ENCODE measurements at places on chromosomes 16 and 17. TPM values are rescaled to one million over a fixed set of nuclear protein-coding genes. Genes with fewer than 3 reads are reported as not detected.

DNA sequence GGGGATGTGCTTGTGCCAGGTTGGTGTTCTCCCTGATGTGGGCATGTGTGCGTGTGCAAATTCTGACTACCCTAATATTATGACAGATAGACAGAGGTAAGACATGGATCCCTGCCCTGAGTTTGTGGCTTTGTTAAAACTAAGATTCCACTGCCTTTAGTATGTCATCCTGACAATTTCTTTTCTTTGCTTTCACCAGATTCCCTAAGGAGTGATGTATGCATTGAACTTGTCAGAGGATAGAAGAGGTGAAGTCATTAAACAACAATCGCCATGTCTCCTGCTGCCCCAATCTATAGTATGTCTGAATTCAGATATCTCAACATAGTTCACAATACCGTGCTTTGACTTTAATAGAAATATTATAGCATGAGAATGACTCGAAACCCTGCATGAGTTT lies 137.1 kb upstream of the ELAC2 start:
- no peak for DNase-seq

DNA sequence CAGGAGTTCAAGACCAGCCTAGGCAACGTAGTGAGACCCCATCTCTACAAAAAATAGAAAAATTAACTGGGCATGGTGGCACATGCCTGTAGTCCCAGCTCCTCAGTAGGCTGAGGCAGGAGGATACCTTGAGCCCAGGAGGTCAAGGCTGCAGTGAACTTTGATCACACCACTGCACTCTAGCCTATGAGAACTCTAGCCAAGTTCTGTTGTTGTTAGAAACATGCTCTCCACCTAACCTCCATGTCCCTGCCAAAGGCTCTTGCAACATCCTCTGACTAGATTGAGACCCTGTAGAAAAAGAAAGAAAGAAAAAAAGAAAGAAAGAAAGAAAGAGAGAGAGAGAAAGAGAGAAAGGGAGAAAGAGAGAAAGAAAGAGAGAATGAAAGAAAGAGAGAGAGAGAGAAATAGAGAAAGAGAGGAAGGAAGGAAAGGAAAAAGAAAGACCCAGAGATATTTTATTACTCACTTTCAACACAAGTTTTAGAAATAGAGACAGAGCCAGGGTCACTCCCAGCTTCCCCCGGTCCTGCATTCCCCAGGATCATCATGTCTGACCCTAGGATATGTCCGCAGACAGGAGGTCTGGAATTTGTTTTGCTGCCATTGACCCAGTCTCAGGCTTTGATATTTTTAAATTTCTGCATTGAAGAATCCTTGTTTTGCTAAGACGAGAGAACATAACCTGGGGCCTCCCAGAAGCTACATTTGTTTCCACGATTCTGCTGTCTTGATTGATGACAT lies 376.5 kb upstream of the CDH5 start:
- DNase-seq, result no peak

The KRT33B gene
- total RNA-seq, result not detected

DNA sequence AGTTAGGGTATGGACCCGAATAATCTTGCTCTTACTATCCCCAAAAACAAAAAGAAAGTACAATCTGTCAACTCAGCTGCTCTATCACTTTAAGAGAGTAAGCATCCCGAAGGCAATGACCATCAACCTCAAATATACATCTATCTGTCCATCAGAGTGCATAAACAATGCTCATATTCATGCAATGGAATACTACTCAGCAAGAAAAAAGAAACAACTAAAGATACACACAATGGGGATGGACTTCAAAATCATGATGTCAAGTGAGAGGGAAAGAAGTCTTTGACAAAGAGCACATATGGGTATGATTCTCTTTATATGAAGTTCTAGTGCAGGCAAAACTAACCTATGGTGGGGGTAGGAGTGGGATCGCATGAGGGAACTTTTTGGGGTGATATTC lies 9.5 kb downstream of the MYO18A start:
- DNase-seq, result no peak

DNA sequence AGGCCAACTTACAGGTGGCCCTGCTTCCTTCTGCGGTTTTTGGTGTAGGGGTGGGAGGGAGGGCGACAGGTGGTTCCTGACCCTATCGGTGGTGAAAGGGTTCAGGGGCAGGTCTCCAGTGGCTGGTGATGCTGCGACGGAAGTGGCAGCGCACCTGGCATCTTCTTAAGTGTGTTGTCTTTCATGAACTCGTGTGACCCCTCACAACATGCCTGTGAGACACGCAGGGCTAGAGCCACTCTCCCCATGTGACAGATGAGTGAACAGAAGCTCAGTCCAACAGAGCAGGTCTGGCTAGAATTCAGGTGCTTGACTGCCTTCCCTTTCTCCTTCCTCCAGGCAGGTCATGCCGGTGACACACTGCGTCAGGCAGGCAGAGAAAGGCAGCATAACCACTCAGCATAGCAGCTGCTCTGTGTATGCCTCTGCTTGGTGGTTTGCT lies 8.0 kb downstream of the TNFAIP1 start:
- DNase-seq, result no peak

The GCGR gene
- 9.3 TPM for total RNA-seq

DNA sequence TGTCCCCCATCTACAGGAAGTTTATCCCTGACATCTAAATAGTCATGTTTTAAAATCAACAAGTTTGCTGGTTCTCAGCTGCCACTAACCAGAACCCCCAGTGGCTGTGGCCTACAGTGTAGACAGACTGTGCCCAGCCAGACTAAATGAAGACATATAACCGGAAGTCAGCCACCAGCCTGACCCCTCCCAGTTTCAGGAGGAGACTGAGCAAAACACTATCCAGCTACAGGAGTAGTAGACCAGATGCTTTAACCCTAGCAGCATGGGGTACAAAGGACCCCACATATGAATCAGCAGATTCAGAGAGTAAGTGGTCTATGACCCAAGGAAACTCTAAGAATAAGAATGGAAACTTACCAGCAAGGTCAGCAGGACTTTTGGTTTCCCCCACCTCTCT lies 83.4 kb downstream of the HIC1 start:
- no peak for DNase-seq

DNA sequence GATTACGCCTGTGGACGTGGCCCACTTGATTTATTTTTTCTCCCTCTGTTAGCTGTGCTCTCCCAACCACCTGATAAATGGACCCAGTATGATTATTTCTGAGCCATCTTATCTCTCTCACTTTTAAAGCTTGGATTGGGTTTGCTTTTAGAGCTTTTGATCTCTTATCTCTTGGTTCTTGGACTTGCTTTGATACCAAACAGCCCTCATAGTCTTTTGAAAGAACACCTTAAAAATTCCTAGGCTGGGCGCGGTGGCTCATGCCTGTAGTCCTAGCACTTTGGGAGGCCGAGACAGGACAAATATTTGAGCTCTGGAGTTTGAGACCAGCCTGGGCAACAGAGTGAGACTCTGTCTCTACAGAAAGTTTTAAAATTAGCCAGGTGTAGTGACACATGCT lies 25.8 kb downstream of the SMTNL2 start:
- no peak for DNase-seq

The WDR45B gene
- 65.4 TPM for total RNA-seq

- peak; percentile 73 for DNase-seq
Measured at GRCh38 chr16:53509906-53510703, 7.1 kb upstream of the AKTIP start.

- no peak for DNase-seq
Measured at GRCh38 chr17:82566129-82566960, 46.8 kb downstream of the FOXK2 start.

The RHBDL1 gene
- total RNA-seq, result 0.88 TPM

DNA sequence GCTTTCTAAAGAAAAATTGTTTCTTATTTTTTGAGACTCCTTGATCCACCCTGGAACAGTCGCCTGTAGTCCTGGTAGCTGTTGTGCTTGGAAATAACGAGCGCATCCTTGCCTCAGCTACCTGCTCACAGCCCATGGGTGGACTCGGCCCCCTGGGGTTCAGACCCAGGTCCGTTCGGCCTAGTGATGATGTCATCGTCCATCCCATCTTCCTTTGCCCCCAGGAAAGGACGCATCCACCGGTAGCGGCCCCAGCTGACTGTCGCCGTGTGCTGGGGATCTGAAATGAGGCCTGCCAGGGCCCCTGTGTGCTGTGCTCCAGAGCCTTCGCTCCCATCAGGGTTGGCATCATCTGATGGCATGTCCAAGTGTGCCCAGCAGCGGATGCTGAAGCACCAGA lies 12.0 kb upstream of the CACNG1 start:
- DNase-seq, result no peak

DNA sequence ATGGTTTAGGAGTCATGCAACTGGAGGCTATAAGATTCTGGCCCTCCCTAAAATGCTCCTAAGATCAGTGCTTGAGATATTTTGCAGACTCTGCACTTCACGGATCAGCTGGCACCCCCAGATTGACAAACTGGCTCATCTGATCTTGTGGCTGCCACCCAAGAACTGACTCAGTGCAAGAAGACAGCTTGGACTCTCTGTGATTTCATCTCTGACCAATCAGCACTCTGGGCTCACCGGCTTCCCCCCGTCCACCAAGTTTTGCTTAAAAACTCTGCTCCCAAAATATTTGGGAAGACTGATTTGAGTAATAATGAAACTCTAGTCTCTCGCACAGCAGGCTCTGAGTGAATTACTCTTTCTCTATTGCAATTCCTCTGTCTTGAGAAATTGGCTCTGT lies 26.3 kb upstream of the CCL2 start:
- DNase-seq, result no peak

- DNase-seq, result no peak
Measured at GRCh38 chr17:48644159-48644558, 18.0 kb upstream of the HOXB9 start.

DNA sequence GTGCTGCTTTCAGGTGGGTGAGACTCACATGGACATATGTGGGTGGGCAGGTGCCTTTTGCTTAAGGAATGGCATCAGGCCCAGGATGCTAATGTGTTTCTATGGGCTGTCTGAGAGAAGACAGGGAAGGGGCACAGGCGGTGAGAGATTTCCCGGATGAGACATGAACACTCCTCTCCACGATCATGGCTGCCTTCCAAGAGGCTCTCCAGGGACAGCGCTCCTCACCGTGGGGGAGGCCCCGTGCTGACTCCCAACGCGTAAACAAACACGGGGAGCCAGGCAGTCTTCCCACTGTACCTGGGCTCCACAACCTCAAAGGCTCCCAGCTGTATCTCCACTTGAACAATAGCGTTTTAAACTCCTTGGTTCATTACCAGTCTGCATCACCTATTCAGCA lies 42.8 kb downstream of the CDK5R1 start:
- no peak for DNase-seq

The TAX1BP3 gene
- 158 TPM for total RNA-seq

The GRAPL gene
- 10.7 TPM for total RNA-seq

- DNase-seq, result no peak
Measured at GRCh38 chr17:74527756-74528155, 3.5 kb downstream of the CD300LB start.

- no peak for DNase-seq
Measured at GRCh38 chr17:50699410-50699809, 8.3 kb downstream of the ANKRD40 start.

The LDHD gene
- 14.7 TPM for total RNA-seq

DNA sequence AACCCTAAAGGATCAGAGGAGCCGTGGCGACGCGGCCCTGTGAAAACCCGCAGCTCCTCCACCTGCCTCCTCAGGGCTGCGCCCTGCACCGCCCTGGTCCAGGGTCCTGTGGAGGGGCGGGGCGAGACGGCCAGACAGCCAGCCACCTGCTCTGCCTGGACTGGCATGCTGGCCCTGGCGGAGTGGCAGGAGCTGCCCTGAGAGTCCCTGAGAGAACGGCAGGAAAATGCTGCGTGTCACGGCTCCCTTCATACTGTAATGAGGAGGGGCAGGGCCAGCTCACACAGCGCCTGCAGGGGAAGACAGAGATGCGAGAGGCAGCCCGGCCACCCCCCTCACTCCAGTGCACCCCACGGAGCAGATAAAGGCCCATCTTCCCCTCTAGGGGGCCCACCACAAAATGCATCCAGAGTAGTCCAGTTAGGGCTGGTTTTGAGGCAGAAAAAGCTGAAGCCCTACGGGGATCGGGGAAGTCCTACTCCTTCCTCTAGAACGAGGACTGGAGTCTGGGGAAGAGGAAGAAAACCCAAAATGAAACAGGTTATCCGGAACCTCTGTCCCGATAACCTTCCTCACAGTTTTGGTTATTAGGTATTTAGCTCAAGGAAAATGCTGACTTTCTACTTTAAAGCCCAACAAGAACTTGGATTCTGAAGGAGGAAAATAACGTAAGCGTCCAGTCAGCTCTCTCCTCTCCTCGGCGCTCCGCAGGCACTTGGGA lies 97.6 kb upstream of the DNAH17 start:
- no peak for DNase-seq

- no peak for DNase-seq
Measured at GRCh38 chr17:80821546-80821945, 170.1 kb upstream of the CHMP6 start.

DNA sequence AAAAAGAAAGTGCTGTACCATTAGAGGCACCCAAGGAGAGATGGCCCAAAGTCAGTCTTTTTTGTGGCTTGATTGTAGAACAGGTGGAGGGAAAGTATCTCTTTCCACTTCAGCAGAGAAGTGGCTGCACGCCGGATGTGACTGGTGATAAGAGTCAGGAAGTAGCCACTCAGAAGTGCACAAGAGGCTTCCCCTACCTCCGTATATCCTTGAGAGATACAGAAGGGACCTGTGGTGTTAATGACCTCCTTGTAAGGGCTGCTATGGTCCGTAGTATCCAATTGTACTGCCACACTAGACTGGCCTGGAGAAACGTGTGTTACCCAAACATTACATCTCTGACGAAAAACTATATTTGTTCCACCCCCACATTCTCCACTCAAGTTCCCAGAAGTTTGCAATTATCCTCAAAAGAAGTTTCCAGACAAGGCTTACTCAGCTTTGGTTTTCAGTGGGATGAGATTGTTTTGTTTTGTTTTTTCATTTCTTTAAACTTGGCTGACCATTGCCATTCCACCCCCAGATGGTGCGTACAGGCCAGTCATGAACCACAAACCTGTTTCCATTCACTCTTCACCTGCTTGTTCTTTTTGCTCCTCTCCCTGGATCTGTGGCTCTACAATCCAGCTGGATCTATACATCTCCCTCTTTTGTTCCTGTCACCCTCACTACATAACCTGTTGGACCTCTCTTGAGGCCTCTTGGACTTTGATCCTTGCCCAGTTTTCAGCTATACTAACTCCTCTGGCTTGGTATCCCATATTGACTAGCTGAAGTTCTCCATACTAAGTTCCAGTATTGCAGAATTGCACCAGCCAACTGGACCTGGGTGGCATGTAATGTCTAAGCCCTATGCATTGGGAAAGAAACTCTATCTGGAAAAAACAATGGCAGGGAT lies 20.7 kb upstream of the MED13 start:
- no peak for DNase-seq

GRCh38 chr17:10754861-10755591 lies 25.2 kb upstream of the TMEM220 start:
- DNase-seq, result no peak

The TUBG1 gene
- 33.7 TPM for total RNA-seq

DNA sequence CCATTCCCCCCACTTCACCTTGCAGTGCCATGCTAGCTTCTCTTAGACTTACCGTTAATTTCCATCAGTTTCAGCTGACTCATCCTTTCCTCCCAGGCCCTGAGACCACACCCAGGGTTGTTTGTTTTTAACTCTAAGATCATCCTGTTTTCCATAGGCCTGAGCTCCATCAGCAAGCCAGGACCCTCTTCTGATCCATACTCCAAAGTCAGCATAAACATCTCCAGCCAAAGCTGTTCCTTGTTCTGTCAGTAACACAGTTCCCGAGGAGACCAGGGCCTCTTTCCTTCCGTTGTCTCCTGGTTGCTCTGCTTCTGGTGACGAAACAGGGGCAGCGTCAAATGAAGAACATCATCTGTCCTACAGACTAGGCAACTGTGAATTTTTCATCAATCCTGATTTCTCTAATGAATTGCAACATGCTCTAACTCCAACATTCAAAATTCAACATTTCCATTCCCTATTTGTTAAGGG lies 83.8 kb upstream of the HNF1B start:
- DNase-seq, result no peak
